Spinal cord (tissue), 10 donors: ENCODE measurements at places on chromosomes 4 and X.

DNA sequence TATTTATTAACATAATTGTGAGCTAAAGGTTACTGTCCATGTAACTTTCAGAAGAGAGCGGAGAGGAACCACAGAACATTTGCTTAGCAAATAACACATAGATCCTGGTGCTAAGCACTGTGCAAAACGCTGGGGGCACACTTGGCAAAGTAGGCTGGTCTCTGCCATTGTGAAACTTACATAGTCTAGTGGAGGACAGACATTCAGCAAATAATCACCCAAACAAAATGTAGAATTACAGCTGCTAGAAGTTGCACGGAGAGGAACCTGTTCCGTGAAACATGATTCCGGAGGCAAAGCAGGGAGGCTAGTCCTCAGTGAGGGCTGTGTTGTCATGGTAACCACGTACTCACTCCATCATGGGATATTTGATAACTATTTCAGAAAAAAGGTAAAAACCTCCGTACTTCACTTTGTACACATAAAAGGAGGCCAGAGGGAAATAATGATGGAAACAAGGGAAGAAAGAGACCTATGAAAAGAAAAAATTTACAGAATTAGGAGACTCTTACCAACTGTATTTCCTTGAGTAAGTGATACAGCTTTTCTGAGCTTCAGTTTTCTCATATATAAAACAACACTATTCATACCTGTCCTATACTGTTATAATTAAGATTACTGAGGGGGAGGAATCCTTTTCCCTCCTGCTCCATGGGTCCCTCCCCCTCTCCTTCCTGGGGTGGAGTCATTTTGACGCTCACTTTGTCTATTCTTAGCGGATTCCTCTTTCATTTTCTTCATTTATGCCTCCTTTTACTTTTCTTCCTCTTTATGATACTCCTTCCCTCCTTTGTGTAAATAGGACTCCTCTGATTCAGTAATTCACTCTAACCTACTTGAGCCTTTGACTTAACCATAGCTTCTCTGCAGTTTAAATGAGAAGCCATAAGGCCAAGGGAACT is 825 bp upstream of the RASGEF1B start:
- no peak for DNase-seq

GRCh38 chr4:146401274-146401673 is 120.5 kb downstream of the SLC10A7 start:
- no peak for DNase-seq

DNA sequence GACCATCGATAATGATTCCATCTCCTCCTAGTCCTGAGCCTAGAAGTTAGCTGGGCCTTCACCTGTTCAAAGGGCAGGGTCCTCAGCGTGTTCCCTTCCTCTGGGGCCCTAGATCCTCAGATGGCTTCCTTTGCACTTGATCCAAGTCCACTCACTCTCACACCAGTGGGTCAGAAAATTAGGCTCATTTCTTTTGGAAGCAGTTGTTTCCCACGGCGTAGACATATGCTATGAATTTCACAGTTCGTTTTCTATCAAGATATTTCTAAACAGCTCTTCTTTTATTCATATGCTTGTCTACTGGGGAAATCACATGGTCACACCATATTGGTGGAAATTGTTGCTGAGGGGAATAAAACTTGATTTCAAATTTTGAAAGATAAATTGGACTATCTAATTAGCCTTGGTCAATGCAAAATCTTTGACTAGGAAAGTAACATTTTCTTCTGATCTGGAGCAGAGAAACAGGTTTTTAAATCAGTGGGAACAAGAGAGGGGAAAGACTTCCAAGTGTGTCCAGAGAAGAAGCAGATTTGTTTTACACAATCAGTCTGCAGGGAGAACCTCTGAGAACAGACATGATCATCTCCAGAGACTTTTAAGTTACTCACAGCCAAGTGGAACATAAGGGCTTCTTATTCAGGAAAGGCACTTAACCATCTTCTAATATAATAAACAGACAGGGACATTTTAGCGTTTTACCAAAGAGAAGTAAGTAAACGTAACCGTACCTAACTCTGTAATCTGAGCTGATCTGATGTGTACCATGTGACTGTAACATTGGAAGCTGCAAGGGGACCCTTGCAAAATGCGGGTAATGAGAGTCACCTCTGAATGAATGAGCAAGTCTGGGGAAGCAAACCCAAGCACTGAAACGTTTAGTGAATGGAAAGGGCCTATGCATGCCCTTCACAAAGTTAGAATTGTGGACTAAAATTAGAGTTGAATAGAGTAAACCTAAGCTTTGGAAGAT is 455.7 kb upstream of the FAT1 start:
- DNase-seq, result peak; percentile 70

DNA sequence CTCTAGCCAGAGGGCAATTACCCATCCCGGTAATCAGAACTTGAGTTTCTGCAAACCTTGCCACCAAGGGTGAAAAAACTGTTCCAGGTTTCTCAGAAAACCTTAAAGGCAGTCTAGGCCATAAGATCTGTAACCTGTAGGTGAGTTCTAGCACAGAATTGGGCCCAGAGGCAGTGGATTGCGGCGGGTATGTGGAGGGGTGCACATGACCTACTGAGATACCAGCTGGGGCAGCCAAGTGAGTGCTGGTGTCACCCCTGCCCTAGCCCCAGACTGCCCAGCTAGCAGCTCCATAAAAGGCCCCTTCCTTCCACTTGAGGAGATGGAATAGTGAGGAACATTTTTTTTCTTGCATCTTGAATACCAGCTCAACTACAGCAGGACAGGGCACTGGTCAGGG is 176.7 kb downstream of the SMARCA1 start:
- DNase-seq, result no peak

DNA sequence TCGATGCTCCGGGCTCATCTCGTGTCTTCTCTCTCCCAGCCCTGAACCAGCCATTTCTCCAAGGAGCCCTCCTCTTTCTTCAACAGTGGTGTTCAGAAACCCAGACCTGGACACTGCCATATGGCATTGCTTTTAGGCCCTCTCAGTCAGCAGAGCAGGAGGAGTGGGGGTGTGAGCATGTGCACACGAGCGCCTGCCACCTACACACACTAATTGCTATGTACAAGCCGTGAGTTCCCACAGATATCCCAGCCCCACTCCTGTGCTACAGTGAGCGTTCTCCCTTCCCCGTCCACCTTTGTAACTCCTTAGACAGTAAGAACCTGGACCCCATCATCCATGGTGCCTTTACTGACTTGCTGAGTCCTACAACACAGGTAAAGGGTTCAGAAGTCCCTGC is 53.8 kb downstream of the TNIP2 start:
- DNase-seq, result no peak

DNA sequence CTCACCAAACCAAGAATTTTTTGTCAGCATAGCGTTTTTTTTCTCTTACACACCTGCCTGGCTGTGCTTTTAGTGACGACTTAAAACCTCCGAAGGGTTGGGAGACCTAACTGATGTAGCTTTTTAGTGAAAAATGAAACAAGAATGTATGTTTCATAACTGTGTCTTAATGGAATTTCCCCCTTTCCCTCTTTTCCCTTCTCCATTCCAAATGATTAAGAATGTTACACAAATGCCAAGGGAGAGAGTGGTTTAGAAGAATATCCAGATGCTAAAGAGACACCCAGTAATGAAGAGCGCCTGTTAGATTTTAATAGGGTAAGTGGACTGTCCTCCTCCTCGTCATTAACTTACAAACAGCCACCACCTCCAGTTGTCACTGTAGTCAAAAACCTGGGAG is 33.2 kb upstream of the TBC1D14 start:
- DNase-seq, result no peak

DNA sequence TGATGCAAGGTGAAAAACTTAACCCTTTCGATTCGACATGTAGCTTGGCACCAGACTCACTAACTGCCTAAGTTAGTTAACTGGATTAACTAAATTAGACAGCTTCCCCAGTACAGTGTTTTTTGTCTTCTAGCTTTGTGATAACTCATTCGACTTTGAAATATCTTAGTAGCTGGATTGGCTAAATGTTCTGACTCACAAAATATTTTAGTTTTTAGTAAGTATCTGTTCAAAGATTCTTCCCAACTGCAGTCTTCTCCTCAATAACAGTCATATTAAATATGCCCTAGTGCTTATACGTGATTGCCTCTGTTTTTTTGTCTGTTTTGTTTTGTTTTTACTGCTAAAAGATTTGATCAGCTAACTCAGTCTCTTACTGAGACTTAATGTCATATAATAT is 102.9 kb downstream of the KCNIP4 start:
- no peak for DNase-seq

DNA sequence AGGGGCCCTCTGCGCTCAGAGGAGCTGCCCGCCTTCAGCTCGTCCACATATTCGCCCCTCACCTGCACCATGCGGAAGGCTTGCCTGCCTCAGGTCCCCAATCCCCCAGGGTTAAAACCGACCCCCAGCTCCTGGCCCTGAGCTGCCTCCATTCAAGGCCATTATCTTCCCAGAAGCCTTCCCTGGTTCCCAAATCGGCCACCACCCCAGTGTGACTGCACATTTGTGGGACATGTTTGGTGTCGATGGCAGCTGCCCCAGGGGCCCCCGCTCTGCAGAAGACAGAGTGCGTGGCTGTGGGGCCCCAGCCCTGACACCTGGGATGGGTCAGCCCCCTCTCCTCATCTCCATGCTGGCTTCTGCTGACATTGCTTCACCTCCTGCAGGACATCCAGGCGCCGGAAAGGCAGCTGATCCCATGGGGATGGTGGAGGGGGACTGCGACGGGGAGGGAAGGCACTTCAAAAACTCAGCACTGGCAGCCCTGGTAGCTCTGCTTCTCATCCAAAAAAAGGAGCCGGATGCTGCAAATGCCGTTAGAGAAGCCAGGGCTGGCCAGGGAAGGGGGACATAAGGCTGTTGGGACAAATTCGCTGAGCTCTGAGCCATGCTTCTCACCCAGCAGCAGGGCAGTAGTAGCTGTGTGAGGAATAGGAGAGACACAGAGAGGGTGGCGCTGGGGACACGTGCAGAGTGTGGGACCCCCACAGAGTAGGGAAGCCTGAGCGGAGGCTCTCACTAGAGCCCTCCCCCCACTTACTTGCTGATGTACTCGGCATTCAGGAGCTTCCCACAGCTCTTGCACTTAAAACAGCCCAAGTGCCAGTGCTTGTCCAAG is 78.5 kb downstream of the ABLIM2 start:
- no peak for DNase-seq

DNA sequence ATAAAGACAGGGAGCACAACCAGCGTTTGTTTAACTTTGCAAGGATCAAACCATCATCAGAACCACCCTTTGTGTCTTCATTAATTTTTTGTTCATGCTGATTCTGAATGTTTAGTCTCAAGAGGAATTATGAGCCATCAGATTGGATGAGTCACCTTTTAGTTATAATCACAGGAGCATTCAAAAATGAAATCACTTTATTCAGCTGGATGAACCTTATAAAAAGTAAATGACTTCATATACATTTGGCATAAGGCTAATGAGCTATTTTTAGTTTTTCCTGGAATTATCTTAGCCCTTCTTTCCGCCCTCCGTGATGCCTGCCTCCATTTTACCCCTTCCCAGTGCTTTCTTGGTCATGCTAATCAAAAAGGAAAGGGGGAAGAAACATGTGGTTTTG is 103.6 kb downstream of the SORBS2 start:
- no peak for DNase-seq

GRCh38 chr4:530017-530781 is 31.2 kb downstream of the PIGG start:
- DNase-seq, result no peak

- DNase-seq, result no peak
Measured at GRCh38 chr4:88765729-88766128, 68.1 kb upstream of the NAP1L5 start.

GRCh38 chrX:21438792-21439191 is 64.6 kb downstream of the CNKSR2 start:
- DNase-seq, result no peak

DNA sequence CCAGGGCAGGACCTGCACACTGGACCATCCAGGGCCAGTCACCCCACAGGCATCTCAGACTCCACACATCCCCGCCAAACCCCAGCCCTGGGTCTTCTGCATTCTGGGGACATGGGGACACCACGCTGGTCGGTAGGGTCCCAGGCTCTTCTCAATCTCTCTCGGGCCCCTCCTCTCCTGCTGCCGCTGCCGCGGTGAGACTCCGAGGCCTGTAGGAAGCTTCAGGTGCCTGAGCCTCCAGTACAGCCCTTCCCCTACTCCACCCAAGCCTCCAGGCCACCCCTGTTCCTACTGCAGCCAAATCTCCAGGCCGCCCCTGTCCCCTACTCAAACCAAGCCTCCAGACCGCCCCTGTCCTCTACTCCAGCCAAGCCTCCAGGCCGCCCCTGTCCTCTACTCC is 5.5 kb upstream of the ASMT start:
- DNase-seq, result no peak

GRCh38 chrX:109672239-109672638 is 47.3 kb upstream of the KCNE5 start:
- DNase-seq, result no peak

DNA sequence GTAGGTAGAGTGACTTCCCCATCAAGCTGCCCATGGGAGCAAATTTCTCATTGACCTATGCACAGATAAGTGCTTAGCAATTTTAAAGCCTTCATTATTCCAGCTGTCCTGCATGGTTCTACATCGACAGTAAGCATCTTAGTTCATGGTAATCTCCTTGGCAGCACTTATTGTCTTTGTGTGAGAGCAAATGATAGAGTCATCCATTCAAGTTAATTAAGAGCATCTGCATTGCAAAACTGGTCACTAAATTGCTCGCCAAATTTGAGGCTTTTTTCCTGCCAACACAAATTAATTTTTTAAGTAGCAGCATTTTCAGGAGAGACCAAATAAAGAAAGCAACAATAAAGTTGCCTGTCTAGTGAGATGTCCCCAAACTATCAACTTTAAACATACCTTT is 76.7 kb downstream of the SH3BGRL start:
- no peak for DNase-seq

GRCh38 chrX:103704863-103705262 is 5.8 kb upstream of the TMEM31 start:
- DNase-seq, result no peak

DNA sequence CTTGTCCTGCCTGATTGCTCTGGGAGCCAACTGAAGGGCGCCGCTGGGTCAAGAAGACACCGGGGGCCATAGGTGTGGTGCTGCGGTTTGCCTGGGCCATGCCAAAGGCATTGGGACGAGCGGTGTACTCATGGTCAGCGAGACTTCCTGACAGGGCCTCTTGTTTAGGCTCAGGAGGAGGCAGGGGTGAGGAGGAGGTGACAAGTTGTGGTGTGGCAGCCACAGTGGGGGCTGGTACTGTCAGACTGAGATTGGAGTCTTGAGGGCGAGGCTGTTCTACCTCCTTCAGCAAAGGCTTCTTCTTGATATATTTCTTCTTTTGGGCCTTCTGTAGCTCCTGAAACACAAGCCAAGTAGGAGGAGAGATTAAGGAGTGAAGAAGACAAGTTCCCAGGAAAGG is 104.1 kb downstream of the PHF8 start:
- DNase-seq, result no peak

GRCh38 chr4:145320294-145320693 is 139.9 kb upstream of the OTUD4 start:
- no peak for DNase-seq

- DNase-seq, result no peak
Measured at GRCh38 chr4:122762520-122762919, 30.0 kb downstream of the BBS12 start.
